ENCODE measurements at places on chromosomes 2 and 18.
A peak's percentile ranks its signal among the peaks of the same experiment; 100 is the strongest.

DNA sequence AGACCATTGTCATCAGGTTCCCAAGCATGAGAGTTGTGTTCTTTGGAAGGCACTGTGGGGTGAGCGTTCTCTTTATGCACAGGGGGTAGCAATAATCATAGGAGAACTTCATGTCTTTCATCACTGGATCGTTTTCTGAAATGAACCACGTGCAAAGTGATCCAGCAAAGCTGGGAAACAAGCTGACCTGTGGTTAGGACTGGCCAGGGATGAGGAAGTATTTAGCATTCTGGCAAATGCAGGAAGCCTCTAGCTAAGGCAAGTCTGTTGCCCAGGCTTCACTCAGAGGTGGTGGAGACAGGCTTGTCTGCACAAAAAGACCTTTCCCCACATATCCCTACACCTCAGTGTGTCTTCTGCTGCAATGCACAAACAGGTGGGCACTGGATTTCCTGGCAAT is 58.6 kb downstream of the MMADHC start:
- no peak for DNase-seq

- DNase-seq = no peak
Observed at GRCh38 chr2:6986912-6987361, 69.7 kb downstream of the RNF144A start.

- no peak for DNase-seq
Observed at GRCh38 chr18:74149878-74150277, 1.6 kb downstream of the TIMM21 start.

GRCh38 chr2:48600204-48600813 is 17.3 kb upstream of the GTF2A1L start:
- DNase-seq = peak; percentile 52

DNA sequence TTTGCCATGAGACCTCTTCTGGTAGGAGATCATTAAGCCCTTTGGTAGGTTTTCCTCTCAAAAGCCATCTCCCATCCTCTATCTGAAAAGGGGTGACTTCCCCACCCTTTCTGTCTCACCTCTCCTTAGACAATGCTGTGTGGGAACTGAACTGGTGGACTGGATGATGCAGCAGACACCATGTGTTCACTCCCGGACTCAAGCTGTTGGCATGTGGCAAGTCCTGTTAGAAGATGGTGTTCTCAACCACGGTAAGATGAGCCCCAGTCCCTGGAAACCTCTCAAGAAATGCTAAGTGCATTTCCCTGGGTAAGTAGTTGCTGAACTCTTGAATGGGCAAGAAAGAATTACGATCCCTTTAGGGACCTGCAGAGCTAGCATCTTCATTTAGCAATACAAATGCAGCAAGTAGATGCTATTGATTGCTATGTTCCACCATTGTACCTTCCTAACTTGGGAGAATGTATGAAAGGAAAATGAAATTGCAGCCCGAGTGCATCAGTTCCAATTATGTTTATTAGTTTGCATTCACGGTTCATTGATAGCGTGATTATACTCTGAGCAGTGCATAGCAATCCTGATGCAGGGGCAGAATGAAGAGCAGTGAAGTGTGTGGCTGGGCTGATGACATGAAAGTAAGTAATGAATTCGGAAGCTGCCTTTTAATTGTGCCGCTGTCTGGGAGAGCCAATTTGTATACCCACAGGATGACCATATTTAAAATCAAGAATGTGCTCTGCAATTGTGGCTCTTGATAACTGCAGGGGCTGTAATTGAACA is 110.0 kb upstream of the MAP3K20 start:
- DNase-seq = no peak

GRCh38 chr18:49394191-49394590 is 66.3 kb downstream of the DYM start:
- no peak for DNase-seq

All from SW480 (cell line).